ENCODE measurements at places on chromosomes 7 and 10.

- no peak for DNase-seq
These were observed 366.6 kb upstream of the ZMIZ1 start for GRCh38 chr10:78702186-78702585.

GRCh38 chr7:95503271-95504131 is 17.8 kb downstream of the ASB4 start:
- no peak for DNase-seq

- DNase-seq, result no peak
These were observed 7.5 kb upstream of the GPER1 start for GRCh38 chr7:1080252-1080920.

DNA sequence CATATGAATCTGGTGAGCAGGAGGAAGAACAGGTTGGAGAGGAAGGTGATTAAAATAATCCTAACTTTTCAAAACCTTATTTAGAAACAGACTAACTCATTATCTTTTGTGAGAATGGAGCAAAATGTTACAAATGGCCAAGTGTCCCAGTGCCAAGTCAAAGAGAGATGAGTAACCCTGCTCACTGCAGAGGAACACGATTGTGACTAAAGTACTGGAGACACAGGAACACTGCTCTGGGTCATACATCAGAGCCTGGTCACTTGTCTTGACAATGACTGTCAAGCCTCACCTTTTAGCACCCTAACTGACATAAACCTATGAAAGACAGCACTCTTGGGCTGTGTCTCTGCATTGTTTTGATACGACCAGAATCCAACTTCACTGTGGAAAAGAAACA is 108.8 kb downstream of the SGMS1 start:
- DNase-seq, result no peak
